ENCODE measurements at places on chromosomes 13 and 19. TPM values are rescaled to one million over a fixed set of nuclear protein-coding genes. Genes with fewer than 3 reads are reported as not detected.

The CCDC194 gene
- total RNA-seq, result not detected

The OSCAR gene
- not detected for total RNA-seq

The SIGLEC12 gene
- 0.37 TPM for total RNA-seq

The IL12RB1 gene
- not detected for total RNA-seq

The PAK4 gene
- 35.6 TPM for total RNA-seq

The PSG2 gene
- total RNA-seq, result not detected

The ZNF85 gene
- 15.8 TPM for total RNA-seq

The ACTMAP gene
- total RNA-seq, result 8.2 TPM

The HOMER3 gene
- 33.9 TPM for total RNA-seq

The KLHL1 gene
- total RNA-seq, result not detected

The RNF17 gene
- total RNA-seq, result not detected

The ZNF135 gene
- total RNA-seq, result 16.3 TPM

The MEIS3 gene
- 10.5 TPM for total RNA-seq

The LCP1 gene
- total RNA-seq, result not detected

The TMPRSS9 gene
- total RNA-seq, result not detected

- no peak for DNase-seq
Observed at GRCh38 chr13:75422028-75422427, 59.9 kb downstream of the TBC1D4 start.

DNA sequence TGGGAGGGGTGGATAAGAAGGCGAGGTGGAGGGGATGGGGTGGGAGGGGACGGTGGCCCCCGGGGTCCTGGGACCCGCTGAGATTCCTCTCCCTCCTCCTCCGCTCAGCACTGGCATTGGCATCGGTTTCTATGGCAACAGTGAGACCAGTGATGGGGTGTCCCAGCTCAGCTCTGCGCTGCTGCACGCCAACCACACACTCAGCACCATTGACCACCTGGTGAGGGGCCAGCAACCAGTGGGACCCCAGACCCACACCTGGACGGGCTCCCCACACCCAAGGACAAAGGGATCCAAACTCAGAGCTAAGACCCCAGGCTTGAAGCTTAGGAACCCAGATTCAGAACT lies 5.9 kb downstream of the TTYH1 start:
- DNase-seq, result no peak

- no peak for DNase-seq
Observed at GRCh38 chr13:31242367-31242766, 42.6 kb downstream of the B3GLCT start.

- no peak for DNase-seq
Observed at GRCh38 chr19:49092686-49093085, 7.4 kb downstream of the SNRNP70 start.

DNA sequence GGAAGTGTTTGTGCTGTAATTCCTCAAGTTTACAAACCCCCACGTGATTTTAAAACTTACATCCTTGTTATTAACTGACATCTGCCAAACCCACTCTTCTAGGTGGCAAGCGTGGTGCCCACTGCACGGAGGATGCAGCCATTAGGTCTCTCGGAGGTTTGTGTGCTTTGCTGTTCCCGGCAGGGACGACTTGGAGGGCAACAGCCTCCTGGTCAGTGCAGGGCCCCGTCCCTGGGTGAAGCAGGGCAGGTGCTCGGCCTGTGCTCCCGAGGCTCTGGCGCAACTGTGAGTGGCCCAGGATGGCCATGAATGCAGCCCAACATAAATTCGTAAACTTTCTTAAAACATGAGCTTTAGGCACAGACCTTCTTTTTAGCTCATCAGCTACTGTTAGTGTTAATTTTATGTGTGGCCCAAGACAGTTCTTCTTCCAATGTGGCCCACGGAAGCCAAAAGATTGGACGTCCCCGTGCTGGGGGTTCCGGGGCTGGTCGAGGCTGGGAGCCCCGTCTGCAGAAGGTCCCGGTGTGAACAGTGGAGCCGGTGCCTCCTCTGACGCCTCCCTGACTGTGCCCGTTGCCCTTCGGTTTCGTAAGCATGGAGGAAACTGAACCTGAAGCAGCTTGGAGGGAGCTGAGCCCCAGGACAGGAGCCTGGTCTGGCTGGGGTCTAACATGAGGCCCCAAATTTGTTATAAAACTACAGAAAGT lies 11.9 kb downstream of the GAS6 start:
- no peak for DNase-seq

GRCh38 chr19:49455773-49456172 lies 2.7 kb downstream of the ALDH16A1 start:
- DNase-seq, result no peak

DNA sequence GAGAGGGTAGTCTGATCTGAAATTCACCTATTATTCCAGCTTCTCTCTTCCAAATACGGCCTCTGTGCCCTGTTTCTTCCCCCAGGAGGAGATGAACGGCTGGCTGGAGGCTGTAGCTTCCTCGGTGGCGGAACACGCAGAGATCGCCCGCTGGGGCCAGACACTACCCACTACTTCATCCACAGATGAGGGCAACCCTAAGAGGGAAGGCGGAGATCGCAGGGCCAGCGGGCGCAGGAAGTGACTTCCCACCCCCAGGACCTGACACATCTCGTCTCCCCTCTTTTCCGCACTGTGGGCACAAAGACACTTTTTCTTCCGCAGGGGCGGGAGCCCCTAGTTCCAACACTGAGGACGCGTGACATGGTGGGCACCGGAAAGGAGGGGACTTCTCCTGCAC lies 1.3 kb upstream of the SHKBP1 start:
- DNase-seq, result no peak

GRCh38 chr19:12859546-12859945 lies 21.2 kb downstream of the MAST1 start:
- no peak for DNase-seq

- no peak for DNase-seq
Observed at GRCh38 chr13:85557691-85558467, 241.3 kb downstream of the SLITRK6 start.

DNA sequence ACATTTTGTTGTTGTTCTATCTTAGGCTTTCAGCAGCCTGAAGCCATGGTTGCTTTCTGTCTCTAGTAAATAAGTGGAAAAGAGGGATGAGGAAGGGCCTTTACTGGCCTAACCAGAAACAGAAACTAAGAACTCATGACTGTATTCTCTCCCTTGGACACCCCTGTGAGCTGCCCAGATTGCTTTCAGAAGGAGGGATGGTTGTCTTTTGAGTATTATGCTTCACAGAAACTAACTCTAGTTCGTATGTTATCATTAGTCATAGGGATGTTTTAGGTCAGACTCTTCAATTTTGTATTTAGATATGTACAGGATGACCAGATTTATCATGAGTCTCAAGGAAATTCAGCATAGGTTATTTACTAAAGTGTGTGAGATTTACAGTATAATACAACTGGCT lies 17.5 kb downstream of the BORA start:
- DNase-seq, result no peak

DNA sequence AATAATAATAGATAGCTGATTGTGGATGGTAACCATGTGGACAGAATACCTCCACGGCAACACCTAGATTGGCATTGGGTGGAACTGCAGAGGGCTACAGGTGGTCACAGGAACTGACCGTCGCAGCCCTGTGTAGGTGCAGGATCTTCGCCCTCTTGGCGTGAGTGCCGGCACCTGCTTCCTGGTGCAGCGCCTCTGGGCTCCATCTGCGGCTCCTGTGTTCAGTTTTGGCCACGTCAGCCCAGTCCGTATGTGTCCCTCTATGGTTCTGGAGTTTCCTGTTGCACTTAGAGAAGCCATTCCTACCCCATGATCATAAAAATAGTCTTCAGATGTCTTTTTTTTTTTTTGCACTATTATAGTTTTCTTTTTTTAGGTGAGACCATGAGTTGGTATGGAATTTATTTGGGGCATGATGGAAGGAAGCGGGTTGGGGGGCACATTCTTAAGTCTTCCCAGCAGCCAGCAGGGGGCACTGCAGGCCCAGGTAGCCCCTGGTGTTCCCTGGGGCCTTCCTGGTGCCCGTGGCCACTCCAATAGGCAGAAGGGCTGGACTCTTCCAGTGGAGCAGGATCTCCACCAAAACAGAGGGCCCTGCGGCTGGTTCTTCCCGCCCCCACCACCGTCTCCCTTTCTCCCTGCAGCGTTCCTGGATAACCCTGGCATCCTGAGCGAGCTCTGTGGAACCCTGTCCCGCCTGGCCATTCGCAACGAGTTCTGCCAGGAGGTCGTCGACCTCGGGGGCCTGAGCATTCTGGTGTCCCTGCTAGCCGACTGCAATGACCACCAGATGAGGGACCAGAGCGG lies 10.1 kb upstream of the SLC25A42 start:
- peak; percentile 81 for DNase-seq

GRCh38 chr13:23504180-23504579 lies 66.0 kb upstream of the TNFRSF19 start:
- no peak for DNase-seq

- no peak for DNase-seq
Observed at GRCh38 chr19:48877855-48878195, 5.6 kb downstream of the PPP1R15A start.

GRCh38 chr13:113650275-113650674 lies 7.7 kb downstream of the ATP4B start:
- DNase-seq, result peak; percentile 25

DNA sequence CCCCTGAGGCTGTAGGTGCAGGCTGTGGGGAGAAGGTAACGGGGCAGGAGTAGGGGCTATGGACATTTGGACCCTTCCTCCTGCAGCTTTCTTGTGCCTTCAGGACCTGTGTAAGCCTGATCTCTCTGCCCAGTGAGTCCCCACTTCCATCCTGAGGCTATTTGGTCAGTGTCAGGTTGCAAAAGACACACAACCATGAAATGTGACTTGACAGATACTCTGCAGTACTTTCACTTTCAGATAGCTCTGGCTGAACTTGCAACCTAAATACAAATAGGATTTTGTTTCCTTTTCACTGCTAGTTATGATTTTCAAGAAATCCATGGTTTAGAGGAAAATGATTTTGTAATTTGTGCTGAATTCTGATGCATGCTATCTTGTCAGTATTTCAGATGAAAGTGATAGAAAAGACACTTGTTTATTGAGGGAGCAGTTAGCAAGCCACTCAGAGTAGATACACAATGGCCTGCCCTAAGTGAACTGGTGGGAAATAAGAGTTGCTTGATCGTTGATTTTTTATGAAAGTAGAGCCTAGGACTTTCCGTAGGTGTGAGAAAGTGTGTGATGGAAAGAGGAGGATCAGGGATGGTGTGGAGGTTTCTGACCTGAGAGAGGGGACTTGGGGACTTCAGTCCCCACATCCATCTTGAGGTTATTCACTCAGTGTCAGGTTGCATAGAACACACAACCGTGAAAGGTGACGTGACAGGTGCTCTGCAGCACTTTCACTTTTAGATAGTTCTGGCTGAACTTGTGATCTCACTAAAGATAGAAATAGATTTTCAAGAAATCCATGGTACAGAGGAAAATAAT lies 18.1 kb upstream of the EID2 start:
- peak; percentile 32 for DNase-seq

DNA sequence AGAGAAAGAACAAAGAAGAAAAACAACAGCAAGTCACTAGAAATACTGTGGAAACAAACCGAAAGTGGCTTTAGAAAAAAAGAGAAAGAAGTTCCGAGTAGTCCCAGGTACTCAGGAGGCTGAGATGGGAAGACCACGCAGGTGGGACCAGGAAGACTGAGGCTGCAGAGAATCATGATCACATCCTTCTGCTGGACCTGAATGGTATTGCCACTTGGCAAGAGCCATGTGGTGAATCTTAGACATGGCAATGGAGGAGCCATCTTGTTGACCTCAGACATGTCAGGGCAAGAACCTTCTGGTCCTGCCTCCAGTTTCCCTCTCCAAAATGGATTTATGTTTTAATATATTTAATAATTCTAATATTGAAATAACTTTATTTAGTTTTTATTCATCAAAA lies 37.4 kb upstream of the ZNF724 start:
- no peak for DNase-seq

GRCh38 chr13:101614491-101614890 lies 162.0 kb downstream of the ITGBL1 start:
- no peak for DNase-seq

DNA sequence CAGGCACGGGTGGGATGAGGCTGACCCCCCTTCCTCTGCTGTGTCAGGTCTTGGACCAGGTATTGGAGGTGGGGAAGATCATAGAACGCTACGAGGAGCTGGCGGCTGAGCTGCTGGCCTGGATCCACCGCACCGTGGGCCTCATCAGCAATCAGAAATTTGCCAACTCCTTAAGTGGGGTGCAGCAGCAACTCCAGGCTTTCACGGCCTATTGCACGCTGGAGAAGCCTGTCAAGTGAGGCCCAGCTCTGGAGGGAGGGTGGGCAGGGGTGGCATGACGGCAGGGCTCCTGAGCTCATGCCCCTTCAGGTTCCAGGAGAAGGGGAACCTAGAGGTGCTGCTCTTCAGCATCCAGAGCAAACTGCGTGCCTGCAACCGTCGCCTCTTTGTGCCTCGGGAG lies 35.3 kb downstream of the SPTBN4 start:
- no peak for DNase-seq

DNA sequence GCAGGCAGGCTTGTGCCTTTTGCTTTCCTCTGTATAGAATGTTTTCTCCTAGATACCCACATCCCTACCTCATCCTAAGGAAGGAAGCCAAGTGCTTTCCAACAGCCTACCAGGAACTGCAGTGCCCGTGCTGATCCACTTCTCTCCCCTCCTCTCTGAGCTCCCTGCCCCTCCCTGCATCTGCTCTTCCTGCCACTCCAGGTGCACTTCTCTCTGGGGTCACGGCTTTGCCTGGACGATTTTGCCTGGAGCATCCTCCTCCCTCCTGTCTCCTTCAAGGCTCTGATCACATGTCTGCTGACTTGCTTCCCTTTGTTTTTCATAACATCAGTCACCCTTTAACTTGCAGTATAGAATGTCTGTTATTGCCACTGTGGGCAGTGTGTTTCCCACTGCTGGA lies 34.7 kb upstream of the IRS2 start:
- DNase-seq, result no peak

- no peak for DNase-seq
Observed at GRCh38 chr13:45142440-45143345, 22.4 kb downstream of the GTF2F2 start.

DNA sequence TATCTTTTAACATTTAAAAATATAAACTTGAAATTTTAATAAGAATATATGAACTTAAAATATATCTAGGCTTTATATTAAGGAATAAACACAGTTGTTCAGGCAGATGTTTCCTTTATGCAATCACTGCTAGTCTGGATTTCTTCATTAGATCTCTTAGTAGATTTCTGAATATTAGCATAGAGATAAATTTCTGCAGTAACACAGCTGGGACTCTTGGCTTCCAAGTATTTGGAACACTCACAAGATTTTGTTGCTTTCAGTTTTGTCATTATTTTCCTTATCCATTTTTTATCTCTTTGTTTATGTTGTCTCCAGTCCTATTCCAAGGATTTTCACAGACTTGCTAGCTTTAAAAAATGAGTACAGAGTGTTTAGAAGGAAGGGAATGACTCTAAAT lies 857.1 kb downstream of the GPC5 start:
- no peak for DNase-seq
